ENCODE measurements at places on chromosomes 2 and 18.

DNA sequence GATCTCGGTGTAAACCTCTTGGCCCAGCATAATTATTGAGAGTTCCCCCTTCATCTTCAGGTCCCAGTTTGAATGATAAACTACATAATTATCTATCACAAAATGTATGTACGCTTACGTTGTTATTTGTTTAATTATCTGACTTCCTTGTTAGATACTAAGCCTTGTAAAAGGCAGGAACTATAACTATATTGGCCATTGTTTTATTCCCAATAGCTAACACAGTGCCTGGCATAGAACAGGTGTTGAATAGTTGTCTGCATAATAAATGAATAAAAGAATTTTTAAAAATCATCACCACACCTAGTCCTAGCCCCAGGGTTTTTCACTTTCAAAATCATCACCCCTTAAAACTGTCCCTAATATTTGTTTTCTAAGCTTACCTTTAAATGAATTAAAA, 207.9 kb downstream of the MREG start:
- DNase-seq: no peak

GRCh38 chr2:45932278-45932975, 281.0 kb downstream of the PRKCE start:
- no peak for DNase-seq

DNA sequence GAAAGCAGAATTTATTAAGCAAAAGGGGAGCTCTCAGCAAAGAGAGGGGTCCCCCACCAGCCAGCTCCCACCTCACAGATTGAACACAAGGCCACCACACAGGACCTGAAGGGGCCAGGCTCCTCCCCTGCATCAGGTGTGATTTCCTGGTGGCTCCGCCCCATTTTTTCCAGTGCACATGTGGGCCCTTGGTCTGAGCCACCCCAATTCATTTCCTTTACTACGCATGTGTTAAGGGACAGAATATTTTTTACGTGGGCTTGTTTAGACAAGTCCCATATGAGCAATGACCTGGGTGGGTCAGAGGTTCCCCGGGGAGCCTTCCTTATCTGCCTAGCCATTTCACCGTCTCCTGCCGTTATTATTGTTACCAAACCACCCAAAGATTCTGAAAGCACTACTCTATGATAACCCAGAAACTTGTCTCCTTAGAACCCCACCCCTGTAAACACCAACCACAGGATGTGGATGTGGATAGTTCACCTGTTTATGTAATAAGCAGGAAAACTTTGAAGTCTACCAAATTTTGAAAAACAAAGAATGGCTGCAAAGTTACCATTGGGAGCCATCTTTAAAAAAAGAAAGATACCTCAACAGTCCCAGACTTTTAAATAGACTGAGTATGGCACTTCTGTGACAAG, 191.7 kb downstream of the CD226 start:
- DNase-seq: no peak

- no peak for DNase-seq
Observed at GRCh38 chr2:219593154-219593553, 4.5 kb upstream of the STK11IP start.

DNA sequence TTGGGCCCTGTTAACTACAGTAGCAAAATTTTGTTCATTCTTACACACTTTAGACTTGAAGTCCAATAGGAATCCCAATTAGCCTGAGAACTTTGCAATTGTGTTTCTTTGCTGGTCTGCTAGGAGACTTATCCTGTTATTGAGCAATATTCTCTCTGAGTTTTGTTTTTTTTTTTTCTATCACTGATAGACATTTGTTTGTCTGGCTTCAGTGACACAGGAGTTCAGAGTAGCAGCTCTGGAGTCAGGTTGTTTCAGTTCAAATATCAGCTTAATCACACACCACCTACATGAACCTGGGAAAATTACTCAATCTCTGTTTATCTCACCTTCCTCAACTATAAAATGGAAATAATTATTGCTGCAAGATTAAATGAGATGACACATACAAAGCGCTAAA, 360.2 kb upstream of the POU3F3 start:
- DNase-seq: no peak

- DNase-seq: no peak
Observed at GRCh38 chr2:65215946-65216345, 11.7 kb upstream of the ACTR2 start.

DNA sequence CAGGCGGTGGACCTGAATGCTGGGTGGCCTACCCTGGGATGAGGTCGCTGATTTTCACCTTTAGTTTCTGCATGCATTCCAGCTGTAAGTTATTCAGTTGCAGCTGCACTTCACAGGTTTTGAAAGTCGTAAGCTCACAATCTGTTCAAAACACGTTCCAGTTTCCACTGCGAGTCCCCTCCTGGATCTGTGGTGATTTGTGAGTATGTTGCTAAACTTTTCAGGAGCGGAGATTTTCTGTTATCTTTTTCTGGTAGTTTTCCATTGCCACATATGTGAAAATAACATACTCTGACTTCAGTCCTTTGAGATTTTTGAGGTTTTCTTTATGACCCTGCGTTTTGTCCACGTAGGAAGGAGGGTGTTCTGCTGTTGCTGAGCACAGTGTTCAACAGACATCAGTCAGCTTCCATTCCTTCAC, 102.1 kb downstream of the SNTG2 start:
- no peak for DNase-seq

- DNase-seq: no peak
Observed at GRCh38 chr18:50285631-50286321, 1.7 kb downstream of the CXXC1 start.
